Fibroblast of lung (primary cell): ENCODE measurements at places on chromosomes 3 and 15. TPM values are rescaled to one million over a fixed set of nuclear protein-coding genes. Genes with fewer than 3 reads are reported as not detected.

PDZRN3 gene
- 10.7 and 14.6 TPM in 2 replicates for polyA plus RNA-seq

MASP1 gene
- 73.9 and 145 TPM in 2 replicates for polyA plus RNA-seq

CPB1 gene
- polyA plus RNA-seq, result 0.07 TPM in 1 of 2 replicates, not detected in the other

STAB1 gene
- 0.03 and 0.09 TPM in 2 replicates for polyA plus RNA-seq

XCR1 gene
- 0.01 and 0.02 TPM in 2 replicates for polyA plus RNA-seq

RTP4 gene
- 0.59 and 1.0 TPM in 2 replicates for polyA plus RNA-seq

A4GNT gene
- polyA plus RNA-seq, result not detected in 2 replicates

ALG1L2 gene
- polyA plus RNA-seq, result not detected in 2 replicates

SPINK8 gene
- polyA plus RNA-seq, result not detected in 2 replicates

CATSPER2 gene
- 0.84 and 0.85 TPM in 2 replicates for polyA plus RNA-seq

IL16 gene
- polyA plus RNA-seq, result 0.96 and 1.3 TPM in 2 replicates

ABI3BP gene
- polyA plus RNA-seq, result 17.5 and 62.9 TPM in 2 replicates

SLCO2A1 gene
- polyA plus RNA-seq, result 0.12 and 1.1 TPM in 2 replicates

PAQR9 gene
- 0.02 TPM in 1 of 2 replicates, not detected in the other for polyA plus RNA-seq

LRRC15 gene
- polyA plus RNA-seq, result 0.58 and 0.91 TPM in 2 replicates

RBP2 gene
- polyA plus RNA-seq, result not detected in 2 replicates

KNG1 gene
- not detected in 2 replicates for polyA plus RNA-seq

TMCO5A gene
- not detected in 2 replicates for polyA plus RNA-seq

DPP8 gene
- polyA plus RNA-seq, result 20.0 and 29.9 TPM in 2 replicates

CRABP1 gene
- polyA plus RNA-seq, result not detected in 2 replicates

C3orf85 gene
- not detected in 2 replicates for polyA plus RNA-seq

PARP6 gene
- 31.9 and 37.7 TPM in 2 replicates for polyA plus RNA-seq

CHRNB4 gene
- polyA plus RNA-seq, result not detected in 2 replicates

IQCH gene
- 1.3 and 1.7 TPM in 2 replicates for polyA plus RNA-seq

DGKG gene
- polyA plus RNA-seq, result 1.4 and 3.7 TPM in 2 replicates
